ENCODE measurements at places on chromosomes 7 and 10.

GRCh38 chr7:158749396-158749795 lies 44.8 kb upstream of the NCAPG2 start:
- no peak for DNase-seq

GRCh38 chr7:107613439-107613838 lies 33.4 kb downstream of the BCAP29 start:
- DNase-seq: no peak

DNA sequence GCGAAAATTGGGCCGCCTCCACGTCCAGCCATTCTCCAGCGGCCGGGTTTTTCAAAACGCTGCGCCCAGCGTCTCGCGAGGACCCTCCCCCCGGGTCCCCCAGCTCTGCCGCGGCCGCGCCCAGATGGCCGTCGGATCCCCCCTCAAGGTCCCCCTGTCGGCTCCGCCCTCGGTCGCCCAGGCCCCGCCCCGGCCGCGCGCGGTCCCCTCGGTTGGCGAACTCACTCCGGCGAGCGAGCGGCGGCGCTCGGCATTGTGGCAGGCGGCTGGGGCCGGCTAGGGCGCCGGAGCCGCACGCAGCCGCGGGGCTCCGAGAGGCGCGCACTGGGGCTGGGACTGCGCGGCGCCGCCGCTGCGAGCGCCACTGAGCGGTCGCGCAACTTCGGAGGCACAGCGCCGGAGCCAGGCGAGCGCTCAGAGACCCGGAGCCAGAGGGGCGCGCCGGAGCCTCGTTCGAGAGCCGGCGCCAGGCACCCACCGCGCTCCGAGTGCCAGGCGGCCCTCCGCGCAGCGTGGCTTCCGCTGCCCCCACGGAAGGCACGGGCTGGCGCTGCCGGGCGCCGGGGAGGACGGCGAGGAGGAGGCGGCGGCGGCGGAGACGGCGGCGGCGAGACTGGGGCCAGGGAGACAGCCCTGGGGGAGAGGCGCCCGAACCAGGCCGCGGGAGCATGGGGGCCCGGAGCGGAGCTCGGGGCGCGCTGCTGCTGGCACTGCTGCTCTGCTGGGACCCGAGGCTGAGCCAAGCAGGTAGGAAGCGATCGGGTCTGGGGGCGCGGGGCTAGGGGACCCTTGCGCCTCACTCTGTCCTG lies at the start of gene UNC5B:
UNC5B (plus strand) TSS at position 253 of the 809 bp plus-strand sequence; CDS start at position 669, 416 bp downstream.
- peak; percentile 78 for DNase-seq

GRCh38 chr10:48463318-48464003 lies 141.4 kb downstream of the ARHGAP22 start:
- no peak for DNase-seq

Data from stimulated activated naive CD8-positive, alpha-beta T cell treated with anti-CD3 and anti-CD28 coated beads, Interleukin-15, Interleukin-2, amounts not matched to agents 100 U/mL and 50 U/mL, for 24 hours (primary cell).